ENCODE measurements at places on chromosomes 12 and 14. TPM values are rescaled to one million over a fixed set of nuclear protein-coding genes. Genes with fewer than 3 reads are reported as not detected.

- peak; percentile 66 for DNase-seq
These were observed 233.5 kb downstream of the EFCAB11 start for GRCh38 chr14:89720741-89721729.

Gene CPM
- total RNA-seq: 2.7 TPM

Gene KRT73
- 0.28 TPM for total RNA-seq

Gene INHBC
- not detected for total RNA-seq

DNA sequence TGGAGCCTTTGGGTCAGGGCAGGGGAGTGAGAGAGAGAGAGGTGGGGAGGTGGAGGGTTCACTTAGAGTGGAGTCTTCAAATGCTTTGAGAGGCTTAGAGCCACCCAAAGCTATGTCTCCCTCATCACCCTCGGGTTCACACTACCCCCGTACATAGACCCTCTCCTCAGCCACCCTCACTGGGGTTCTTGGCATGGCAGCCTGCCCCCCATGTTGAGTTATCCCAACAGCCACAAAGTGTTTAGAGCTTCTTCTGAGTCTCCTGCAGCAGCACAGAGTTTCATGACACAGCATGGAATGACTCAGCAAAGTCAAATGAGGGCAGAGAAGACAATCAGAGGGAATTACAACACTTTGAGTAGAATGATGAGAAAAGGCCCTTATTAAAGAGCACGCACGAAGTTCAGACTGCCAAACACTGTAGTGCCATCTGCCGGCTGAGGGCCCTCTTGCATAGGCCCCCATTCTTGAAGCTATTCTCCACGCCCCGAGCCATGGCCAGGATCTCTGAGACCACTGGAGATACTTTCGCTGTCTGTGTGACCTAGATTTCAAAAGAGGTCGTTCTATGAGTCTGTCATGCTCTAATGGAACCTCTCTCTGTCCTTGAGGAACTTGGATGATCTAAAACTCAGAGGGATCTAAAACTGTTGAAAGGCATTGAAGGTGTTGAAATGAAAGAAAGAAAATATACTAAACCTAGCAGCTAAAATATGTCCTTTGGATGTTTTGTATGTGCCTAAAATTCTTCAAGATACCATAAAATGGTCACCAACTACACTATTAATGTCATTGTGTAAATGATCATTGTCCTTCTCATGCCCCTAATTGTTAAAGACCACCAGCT is 221.9 kb downstream of the PELI2 start:
- peak; percentile 84 for DNase-seq

GRCh38 chr12:14768823-14769405 is 34.4 kb downstream of the WBP11 start:
- no peak for DNase-seq

DNA sequence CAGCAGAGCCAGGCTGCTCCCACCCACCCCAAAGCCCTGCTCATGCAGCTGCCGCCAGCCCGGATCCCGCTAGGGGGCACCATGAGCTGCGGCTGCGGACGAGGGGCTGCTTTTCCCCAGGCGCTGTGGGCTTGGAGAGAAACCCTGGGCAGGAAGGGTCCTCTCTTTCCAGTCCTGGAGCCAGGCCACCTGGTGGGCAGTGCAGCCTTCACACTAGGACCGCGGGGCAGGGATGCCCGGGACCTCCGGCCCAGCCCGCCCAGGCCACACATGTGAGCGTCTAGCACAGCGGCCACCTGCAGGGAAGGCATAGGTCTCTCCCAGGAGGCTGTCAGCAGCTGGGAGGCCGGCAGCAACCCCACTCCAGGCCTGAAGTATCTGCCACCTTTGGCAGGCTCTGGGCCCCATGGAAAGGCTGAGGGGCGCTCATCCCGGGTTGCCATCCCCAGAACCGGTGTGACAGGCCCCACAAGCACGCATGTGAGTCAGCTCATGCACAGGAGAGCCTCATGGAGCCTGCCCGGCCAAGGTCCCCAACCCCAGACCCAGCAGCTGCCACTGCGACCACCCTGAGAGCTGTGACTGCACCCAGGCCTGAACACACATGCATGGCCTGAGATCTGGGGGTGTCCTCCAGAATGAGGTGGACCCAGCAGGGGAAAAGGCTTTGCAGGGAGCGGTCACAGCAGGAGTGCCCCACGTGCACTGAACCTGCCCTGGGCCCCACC is 280.0 kb upstream of the RTL1 start:
- DNase-seq: no peak

- no peak for DNase-seq
These were observed 9.9 kb downstream of the PTPRR start for GRCh38 chr12:70910666-70911065.

DNA sequence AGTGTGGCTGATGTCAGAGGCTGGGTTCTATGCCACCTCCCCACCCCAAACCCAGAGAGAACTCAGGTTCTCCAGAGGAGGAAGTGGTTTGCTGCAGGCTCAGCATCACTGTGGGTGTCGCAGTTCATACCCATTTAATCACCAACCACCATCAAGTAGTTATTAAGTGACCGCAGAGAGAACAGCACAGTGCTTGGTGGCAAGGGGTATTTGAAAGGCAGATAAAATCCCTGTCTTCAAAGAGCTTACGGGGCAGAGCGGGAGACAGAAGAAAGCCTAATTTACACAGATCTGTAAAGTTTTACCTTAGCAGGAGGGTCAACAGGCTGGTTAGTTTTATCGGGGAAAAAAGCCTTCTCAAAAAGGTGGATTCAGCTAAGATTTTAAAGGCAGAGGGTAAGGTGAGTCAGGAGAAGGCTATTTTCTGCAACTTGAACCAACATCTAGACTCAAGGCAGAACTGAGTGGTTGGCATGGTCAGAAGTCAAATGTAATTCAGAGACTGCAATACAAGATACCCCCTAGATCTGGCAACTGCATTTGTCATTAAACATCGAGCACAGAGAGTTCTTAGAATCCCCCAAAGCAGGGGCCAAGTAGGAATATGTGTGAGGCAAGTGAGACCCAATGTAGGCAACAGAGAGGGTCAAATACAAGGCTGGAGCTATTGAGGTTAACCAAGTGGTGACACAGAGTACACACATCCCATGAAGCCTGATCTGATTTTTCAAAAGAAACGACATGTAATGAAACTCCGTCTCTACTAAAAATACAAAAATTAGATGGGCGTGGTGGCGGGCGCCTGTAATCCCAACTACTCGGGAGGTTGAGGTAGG is 13.2 kb downstream of the PXN start:
- DNase-seq: no peak

DNA sequence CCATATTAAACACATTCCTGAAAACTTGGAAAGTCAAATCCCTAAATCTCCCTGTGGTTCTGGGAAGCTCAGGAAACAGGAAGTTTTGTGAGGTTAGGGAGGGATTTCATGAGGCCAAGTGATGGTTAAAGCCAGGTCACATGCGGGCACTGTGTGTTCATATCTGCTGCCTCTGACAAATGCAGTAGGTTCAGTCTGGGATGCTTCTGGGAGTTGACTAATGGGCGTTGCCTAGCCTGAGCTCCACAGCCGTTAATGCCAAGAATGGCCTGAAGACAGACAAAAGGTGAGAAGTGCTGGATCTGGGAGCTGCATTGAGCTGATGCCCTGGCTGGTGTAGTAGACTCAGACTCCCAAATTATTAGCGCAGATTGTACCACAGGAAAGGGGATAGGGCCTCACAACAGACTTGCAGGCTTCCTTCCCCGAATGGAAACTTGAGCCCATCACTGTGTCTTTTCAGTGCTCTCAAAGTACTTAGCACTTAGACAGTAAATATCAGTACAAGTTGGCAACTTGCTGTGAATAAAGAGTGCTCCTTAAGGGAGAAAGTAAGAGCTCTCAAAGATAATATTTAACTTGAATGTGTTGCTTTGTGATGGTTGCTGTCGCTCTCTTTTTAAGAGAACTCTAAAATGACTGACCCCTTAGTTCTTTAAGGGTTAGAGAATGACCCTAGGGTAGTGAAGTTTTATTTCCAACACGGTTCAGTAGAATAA is 17.3 kb downstream of the GSG1 start:
- no peak for DNase-seq

DNA sequence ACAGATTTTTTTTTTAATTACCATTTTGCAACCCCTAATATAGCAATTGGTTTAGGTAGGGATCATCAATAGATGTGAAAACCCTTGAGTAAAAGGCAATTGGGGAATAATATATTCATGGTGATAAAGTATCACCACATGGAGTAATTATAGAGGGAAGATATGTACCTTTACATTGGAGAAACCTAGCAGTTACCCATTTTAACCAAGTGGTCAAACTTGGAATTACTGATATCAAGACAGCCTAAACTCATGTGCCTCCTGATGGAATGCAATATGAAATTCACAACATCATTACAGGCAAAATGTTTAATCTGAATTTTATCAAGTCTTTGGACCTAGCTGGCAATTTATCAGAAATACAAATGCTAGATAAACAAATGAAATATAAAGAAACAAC is 6.7 kb upstream of the SLC10A1 start:
- DNase-seq: no peak

DNA sequence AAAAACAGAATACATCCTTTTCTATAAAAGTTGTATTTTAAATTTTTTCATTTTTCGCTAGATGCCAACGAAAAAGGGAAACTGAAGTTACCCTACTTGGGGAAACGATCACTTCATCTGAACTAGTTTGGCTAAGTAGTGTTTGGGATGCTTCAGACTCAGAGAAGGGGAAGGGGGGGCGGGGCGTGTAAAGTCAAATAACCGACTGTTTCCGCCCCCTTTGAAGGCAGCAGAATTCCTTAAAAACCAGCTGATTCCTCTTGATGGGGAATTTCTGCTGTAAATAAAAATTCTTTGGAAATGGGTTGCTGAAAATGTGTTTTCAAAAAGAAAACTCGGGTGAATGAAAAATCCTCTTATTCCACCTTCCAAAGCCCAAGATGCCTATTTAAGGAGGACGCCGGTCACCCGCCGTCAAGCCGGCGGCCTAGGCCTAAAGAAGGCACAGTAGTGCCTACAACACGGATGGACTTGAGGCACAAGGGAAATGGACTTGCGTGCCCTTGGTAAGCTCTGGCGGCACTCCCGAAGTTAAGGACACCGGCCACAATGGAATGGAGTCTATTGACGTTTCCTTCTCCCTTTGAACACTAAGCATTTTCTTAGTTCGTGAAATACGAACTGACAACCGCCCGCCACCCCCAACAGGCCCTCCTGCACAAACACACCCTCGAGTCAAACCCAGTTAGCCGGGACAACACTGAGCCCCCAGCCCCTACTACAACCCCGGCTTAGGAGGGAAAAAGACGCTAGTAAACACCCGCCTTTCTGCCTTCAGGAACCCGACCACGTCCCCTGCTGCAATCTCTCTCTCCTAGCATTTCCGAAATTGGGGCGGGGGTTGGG is 1.9 kb downstream of the ATXN2 start:
- DNase-seq: peak; percentile 35

DNA sequence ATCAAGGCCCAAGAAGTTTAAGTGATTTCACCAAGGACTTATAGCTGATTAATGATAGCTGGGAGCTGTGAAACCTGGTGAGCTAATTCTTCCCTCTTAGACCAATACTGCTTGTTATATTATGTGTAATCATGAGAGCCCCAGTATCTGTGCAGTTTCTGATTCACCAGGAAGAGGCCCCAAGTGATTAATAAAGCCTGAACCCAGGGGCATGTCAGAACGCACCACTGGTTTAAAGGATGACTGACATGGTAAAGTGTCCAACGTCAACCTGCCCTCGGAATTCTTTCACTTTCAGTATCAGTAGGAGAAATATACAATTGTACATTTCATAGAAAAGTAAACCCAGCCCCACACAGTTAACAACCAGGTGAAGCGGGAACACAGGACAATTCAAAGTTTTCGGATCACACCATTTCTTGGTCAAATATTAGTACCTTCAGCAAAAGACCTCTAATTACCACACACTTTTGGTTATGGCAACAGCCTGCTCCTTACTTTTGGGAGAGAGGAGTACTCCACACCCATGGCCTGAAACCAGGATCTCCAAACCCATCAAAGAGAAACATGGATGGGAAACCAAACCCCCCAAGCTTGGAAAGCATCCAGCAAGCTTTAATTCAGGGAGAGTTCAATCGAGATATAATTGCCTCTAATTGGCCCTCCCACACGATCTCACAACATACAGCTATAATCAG is 28.5 kb downstream of the TMCC3 start:
- DNase-seq: no peak

- no peak for DNase-seq
These were observed 18.2 kb upstream of the RD3L start for GRCh38 chr14:103960457-103961055.

DNA sequence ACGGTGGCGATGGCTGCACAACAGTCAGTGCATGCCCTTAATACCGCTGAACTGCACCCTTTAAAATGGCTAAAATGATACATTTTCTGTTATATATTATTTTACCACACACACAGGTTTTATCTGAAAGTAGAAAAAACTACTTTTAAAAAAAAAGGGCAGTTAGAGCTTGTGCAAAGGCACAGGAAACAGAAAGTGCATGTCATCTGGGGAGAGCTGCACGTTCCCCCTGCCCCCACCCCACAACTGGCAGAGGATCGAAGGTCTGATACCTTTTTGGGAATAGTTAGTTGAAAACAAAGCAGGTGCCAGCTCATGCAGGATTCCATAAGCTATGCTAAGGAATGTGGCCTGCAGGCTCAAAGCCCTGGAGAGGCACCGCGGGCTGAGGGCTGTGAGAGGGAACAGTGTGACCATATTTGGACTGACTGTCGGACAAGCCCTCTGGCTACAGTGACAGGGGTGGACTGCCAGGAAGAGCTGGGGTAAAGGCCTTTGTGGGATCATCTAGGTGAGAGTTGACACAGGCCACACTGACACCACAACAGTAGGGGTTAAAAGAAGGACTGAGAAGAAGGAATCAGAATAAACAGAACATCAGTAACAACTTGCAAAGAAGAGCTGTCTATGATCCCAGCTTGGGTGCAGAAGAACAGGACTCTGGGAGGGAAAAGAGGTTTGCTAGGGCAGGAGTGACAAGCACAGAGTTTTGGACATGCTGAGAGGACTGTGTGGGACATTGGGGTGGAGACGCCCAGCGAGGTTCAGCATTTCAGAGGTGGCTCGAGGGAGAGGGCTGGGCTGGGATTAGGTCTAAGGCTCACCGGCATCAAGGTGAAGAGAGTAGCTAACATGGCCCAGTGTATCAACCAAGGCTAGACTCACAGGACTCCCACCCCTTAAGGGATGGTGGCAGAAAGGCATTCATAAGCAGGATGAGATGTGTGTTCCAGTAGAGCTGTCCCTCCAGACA is 54.6 kb downstream of the ACTN1 start:
- no peak for DNase-seq

Gene HSPB8
- 27.7 TPM for total RNA-seq

Gene RERG
- total RNA-seq: 1.4 TPM

DNA sequence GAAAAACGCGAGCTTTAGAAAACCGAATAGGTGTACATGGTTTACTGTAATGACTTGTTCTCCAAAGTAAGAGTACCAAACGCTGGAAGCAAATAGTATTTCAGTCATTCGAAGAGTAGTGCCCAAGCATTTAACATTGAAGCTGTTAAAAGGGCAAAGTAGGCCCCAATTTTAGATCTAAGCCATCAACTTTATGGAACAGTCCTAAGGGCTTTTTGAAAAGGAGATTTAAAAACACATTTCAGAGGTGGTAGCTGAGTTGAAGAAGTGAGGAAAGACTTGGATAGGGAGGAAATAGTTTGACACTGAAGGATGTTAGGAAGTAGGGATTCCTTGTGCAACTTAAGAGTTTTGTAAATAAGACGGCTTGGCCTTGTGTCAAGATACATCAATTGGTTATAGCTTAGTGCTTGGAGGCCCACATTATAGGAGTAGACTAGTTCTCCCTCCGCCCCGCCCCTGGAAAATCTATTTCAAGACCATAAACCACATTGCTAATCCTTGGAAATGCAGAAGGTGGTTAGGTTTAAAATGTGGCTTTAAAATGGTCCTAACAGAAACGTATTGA is 783 bp upstream of the TUBA1B start:
- no peak for DNase-seq

Measured in thymus (tissue), 14 donors.